SW 1271 (cell line): ENCODE measurements at places on chromosomes 6 and 20.

DNA sequence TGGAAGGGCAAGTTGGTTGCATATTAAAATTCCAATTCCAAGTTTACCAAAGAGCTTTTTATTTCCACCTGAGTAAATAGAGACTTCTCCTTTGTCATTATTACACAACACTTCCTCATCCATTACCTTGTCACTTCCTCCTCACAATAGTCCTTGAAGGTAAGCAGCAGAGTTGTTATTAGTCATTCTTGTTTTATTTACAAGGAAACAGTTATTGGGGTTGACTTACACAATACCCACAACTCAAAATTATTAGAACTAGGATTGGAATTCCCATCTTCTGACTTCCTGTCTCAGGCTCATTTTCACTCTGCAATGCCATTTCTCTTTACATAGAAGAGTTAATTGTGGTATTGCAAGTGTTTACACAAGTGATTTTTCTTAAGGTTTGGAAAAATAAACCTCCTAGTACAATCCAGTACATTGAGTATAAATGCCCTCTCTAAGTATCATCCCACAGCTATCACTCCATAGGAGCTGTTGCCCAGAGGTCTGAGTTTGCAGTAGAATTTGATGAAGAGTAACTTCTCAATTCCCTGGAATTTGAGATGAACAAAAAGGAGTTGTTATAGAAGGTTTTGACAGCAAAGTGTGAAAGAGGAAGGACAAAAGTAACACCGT is 28.9 kb upstream of the MTRF1L start:
- no peak for DNase-seq

DNA sequence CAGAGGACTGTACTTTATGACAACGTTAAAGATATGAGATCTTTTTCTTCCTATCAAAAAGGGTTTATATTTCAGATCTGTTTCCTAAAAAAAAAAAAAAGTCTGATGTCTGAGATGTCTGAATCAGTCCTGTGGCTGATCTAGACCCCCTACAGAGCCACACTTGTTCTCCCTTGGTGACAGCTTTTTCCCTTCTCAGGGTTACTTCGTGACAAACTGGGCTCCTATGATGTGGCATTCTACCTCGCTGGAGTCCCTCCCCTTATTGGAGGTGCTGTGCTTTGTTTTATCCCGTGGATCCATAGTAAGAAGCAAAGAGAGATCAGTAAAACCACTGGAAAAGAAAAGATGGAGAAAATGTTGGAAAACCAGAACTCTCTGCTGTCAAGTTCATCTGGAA is 134.5 kb downstream of the SLC16A10 start:
- DNase-seq = no peak

DNA sequence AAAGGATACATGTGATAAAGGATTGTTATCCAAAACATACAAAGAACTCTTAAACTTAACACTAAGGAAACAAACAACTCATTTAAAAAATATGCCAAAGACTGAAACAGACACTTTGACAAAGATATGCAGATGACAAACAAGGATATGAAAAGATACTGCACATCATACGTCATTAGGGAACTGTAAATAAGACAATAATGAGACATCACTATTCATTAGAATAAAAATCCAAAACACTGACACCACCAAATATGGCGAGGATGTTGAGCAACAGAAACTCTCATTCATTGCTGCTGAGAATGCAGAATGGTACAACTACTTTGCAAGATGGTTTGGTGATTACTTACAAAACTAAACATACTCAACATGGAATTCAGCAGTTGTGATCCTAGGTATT is 156.5 kb upstream of the FOXA2 start:
- DNase-seq = no peak

DNA sequence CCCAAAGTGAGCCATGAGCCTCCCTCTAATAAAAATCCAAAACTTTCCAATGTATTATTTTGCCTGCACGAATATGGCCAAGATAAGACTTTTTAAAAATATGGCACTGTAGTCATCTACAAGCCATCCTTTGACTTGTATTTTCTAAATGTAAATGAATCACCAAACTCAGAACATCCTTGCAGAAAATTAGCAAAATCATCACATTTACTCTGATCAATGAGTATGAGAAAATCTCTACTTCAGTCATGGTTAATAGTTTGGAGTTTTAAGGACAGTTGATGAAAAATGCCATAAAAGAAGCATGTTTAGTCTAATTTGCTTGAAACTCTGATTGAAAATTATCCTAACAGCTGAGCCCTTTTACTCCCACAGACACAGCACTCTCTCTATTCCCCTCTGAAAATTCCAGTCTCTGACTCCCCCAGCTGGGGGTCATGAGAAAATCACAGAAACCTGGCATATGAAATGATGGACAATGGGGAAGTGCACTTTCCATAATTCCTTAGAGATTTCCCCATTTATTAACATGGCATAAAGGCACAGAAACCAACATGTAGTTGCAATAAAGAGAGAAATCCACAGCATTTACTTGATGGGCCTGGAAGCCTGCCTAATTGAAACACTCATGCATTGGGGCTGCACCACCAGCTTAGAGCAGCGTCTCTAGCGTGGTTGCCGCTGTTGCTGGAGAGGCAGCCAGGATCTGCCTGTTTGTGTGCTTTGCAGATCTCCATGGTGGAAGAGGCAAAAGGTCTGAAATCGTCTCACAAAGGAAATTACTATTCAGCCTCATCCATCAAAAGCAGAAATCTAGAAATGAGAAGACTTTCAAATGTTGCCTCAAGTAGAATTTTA is 214.0 kb downstream of the WDR27 start:
- DNase-seq = no peak

GRCh38 chr6:18221288-18221615 is 43.1 kb downstream of the DEK start:
- no peak for DNase-seq

GRCh38 chr20:47397652-47398301 is 41.3 kb upstream of the ZMYND8 start:
- no peak for DNase-seq

DNA sequence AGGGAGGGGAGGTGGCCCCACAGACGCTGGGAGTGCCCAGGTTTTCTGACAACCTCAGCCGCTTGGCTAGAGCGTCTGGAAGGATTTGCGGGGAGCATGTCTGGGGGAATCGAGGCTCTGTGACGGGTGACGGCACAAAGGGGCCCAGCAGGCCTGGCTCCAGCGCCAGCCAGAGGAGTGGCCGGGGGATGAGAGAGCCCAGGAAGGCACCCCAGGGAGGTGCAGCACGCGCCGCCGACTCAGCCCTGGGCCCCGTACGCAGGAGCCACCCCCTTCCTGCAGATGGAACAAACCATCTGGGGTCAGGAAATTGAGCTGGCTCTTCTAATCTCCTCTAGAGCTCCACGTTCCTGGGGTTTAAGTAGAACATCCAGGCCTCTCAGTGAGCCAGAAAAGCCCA is 5.9 kb upstream of the SLCO4A1 start:
- DNase-seq = no peak

- DNase-seq = no peak
Measured at GRCh38 chr20:41183391-41183790, 46.0 kb downstream of the PLCG1 start.

- no peak for DNase-seq
Measured at GRCh38 chr6:118641042-118641441, 10.3 kb downstream of the CEP85L start.

GRCh38 chr6:159595173-159595572 is 97.9 kb downstream of the SOD2 start:
- peak; percentile 69 for DNase-seq

- no peak for DNase-seq
Measured at GRCh38 chr6:93394471-93394870, 24.9 kb downstream of the EPHA7 start.

DNA sequence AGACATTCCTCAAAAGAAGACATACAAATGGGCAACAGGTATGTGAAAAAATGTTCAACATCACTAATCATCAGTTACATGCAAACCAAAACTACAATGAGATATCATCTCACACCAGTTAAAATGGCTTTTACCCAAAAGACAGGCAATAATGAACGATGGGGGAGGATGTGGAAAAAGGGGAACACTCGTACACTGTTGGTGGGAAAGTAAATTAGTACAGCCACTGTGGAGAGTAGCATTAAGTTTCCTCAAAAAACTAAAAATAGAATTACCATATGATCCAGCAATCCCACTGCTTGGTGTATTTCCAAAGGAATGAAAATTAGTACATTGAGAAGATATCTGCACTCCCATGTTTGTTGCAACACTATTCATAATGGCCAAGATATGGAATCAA is 8.6 kb upstream of the TMEM170B start:
- no peak for DNase-seq

- DNase-seq = no peak
Measured at GRCh38 chr6:5670381-5670780, 336.3 kb downstream of the NRN1 start.

GRCh38 chr6:82045965-82046756 is 201.4 kb downstream of the IBTK start:
- no peak for DNase-seq

GRCh38 chr6:156319707-156320106 is 457.5 kb upstream of the ARID1B start:
- DNase-seq = no peak

GRCh38 chr6:28282926-28283325 is 1.6 kb downstream of the PGBD1 start:
- DNase-seq = no peak

DNA sequence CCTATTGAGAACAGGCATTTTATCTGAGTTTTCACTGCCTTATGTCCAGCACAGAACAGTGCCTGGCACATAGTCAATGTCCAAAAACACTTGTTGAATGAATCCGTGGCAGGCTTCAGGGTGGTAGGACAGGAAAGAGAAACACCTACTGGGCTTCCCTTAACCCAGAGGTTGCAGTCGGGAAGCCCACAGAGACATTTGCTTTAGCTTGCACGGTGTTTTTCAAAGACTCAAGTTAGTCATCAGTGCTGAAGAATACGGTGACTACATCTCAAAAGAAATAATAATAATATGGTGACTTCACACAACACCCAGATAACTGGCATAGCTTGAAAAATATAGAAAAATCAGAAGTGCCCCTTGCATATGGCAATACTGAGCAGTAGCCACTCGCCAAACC is 160.4 kb downstream of the CD83 start:
- no peak for DNase-seq

DNA sequence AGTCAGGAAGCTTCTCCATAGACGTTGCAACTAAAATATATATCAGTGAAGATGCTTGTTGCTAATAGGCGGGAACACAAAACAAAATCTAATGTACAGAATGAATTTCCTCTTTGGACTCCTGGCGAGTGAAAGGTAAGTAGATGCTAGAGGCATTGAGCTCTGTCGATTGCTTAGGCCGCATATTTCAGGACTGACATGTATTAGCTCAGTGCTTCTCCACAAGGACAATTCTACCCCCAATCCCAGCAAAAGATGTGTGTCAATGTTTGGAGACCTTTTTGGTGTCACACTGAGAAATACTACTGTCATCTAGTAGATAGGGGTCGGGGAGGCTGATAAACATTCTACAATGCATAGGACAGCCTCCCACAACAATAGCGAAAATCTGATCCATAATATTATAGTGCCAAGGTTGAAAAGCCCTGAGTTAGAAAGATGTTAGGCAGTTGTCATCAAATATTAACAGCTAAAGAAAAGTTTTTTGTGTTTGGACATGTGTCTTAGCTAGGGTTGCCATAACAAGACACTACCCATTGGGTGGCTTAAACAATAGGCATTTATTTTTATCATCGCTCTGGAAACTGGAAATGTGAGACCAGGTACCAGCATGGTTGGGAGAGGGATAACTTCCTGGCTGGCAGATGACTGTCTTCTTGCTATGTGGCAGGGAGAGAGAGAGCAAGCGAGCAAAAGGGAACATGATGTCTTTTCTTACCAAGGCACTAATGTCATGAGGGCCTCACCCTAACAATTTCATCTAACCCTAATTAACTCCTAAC is 48.0 kb upstream of the BCAS1 start:
- no peak for DNase-seq

- no peak for DNase-seq
Measured at GRCh38 chr6:33746036-33746600, 587 bp downstream of the IP6K3 start.

DNA sequence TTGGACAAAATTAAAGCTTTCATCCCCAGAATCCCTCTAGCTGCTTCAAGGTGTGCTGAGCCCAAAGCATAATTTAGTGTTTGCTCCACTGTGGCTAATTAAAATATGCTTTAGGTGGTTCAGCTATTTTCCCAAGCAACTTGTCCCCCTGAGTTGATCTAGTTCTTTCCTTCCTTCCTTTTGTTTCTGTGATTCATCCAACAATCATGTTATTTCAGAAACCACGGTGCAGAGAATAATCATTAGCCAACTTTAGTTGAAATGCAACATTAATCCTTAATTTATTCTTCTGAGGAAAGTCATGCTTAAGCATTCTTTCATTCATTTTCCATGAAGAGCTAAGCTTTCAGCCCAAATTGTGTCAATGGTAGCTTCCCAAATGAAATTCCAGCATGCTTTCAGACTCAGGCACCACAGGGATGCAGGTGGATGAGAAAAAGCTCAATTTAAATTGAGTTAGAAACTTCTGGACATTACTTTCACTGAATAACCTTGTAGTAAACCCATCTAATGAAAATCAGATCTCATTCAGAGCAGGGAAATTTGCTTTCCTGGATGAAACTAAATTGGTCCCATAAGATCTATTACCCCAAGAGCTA is 209.0 kb upstream of the NT5E start:
- no peak for DNase-seq

- no peak for DNase-seq
Measured at GRCh38 chr6:5119090-5119951, 34.2 kb downstream of the PPP1R3G start.

DNA sequence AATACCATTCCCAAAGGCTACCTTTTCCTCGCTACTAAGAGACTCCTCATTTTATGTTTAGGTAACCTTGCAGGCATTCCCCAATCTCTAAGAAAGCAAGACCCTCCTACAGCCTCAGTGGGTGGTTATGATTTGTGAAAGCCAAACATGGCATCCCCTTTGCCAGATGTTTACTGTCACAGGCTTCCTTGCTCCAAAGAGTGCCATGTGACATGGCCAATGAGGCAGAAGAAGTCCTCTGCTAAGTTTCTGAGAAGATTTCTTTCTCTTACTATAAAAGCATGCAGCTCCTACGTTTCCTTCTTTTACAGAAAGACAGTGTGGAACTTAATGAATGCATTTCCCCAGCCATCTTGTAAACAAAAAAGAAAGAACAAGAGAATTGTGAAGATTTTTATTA is 688.2 kb downstream of the TBC1D32 start:
- no peak for DNase-seq

- no peak for DNase-seq
Measured at GRCh38 chr20:59938221-59938620, 1.9 kb downstream of the PPP1R3D start.

DNA sequence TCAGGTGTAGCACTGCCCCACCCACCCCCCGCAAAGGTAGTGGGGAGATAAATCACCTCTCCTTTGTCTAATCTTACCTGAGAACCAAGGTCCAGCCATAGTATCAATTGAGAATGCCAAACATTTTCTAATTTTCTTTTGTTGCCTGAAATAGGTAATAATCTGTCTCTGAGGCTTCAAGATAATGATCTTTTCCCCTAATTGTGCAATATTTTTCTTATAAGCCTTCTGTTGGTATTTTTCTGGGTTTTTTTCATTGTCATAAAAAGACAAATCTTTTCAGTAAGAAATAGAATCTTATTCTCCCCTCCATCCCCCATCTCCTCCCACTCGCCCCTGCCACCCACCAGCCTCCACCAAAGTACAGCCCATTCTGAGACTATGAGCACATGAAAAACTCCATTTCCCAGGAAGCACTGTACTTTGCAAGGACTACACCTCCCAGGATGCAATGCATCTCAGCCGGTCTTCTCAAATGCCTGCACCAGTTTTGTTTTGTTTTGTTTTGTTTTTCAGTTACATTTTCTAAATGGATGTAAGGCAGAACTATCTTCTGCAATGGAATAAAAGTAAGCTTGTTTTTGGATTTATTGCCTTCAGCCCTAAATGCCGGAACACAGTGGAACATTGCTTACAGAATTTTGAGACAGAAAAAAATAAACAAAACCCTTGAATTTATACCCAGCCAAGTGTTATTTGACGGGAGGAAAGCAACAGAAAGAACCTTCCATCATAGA is 268.0 kb downstream of the TFAP2A start:
- DNase-seq = no peak
